ENCODE measurements at places on chromosomes 7 and 10. TPM values are rescaled to one million over a fixed set of nuclear protein-coding genes. Genes with fewer than 3 reads are reported as not detected.

- no peak for DNase-seq
Observed at GRCh38 chr7:65441010-65441409, 67.4 kb downstream of the ZNF92 start.

DNA sequence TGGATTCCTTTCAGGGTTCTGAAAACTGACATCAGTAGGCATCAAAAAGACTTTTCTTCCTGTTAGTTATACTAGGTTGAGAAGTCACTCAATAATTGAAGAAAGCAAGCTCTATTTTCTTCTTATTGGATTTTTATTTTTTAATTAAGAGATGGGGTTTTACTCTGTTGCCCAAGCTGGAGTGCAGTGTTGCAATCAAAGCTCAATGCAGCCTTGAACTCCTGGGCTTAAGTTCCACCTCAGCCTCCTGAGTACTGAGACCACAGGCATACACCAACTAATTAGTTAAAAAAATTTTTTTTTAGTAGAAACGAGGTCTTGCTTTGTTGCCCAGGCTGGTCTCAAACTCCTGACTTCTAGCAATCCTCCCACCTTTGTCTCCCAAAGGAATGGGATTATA is 28.0 kb downstream of the PIP4K2A start:
- DNase-seq = no peak

GRCh38 chr10:44355630-44356029 is 29.3 kb downstream of the CXCL12 start:
- DNase-seq = no peak

DNA sequence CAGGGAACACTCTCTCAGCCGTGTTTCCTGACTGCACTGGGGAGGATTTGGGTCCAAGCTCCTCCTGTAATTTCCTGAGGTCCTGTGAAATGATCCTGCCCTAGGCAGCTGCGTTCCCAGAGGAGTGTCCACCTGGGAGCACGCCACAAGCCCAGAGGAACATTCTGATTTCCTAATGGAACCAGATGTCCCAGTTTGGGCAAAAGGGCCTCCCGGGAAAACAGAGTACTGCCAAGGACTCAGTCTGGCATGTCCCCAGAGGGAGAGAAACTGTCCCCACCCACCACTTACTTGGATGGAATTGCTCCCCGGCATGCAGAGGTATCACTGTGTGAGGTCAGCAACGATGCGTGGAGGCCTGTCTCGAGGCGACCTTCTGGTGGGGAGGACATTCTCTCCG is 34.5 kb downstream of the ASB13 start:
- DNase-seq = no peak

The FZD1 gene
- 9.2 TPM for total RNA-seq

DNA sequence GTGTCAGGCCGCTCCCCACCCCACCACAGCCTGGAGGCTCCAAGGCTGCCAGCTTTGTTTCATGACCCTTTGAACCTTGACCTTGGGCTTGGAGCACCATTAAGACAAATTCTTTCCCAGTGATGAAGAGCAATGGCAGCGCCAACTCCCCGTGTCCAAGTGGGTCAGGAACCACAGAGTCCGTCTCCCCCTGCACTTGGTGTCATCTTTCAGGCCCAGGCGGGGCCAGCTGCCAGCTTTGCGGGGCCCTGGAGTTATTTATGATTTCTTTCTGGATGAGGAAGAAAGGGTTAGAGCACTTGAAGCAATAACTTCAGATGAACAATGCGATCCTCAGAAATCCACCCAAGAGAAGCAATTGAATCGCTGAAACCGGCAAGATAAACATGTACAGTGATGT is 110.8 kb downstream of the MYL10 start:
- no peak for DNase-seq

DNA sequence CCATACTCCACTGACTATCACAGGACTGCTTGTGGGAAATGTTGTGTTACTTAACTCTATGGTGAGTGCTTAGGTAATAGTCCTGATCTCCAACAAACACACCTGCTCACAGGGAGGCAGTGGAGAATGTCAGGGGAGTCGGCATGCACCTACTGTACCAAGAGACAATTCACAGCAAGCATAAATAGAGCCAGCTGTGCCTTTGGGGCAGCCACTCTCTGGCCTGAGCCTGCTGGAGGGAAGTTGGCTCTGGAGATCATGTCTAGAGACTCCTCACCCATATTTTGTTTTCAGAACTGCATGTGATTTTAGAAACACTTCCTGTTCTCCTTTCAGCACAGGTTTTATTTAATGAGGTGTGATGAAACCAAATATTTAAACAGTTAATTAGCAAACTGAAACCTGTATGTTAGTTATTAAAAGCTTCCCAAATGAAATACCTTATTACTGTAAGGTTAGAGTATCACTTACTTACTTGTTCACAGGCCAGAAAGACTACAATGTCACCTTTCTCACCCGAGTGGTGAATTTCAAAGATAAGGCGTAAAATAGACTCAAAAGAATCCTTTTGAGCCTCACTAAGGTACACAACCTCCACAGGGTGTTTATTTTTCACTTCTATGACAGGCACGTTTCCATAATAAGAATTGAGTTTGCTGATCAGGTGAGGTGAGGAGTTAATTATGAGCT is 21.8 kb downstream of the DHX32 start:
- no peak for DNase-seq

DNA sequence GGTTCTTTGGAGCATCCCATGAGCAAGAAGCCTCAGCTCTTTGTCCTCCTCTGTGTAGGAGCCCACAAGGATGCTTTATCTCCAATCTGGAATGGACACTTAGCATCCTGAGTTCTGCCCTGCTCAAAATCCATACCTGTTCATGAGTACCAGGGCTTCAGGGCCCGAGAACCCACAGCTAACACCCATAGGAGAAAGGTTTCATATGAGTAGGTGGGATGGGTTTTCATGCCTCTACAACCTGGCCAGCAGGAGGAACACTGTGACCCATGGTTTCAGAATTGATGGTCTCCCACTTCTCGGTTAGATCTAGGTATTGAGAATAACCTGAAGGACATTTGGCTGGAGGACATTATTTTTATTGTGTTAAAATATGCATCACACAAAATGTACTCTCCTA is 57.8 kb downstream of the TBXAS1 start:
- no peak for DNase-seq

DNA sequence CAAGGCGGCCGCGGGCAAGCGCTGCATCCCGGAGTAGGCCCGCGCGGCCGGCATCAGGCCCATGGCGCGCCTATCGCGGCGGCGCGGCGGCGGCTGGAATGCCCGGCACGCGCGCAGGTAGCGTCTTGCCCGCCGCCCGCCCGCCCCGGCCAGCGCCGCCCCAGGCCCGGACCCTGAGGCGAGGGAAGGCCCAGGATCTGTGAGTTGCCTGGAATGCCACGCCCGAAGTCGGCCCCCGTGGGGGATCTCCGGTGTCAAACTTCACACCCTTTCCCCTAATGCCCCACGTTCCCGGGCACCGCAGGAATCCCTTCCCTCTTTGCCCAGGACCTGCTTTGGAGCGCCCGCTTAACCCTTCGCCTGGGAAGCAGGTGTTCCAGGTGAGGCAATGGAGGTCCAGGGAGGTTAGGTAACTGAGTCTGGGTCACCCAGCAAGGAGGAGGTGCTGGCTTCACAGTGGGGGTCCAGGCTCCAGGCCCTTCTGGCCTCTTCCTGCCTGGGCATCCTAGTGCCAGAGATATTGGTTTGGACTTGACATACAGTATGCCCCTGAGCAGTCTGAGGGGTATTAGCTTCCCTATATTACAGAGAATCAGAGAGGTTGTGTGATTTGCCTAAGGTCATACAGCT is 138.1 kb downstream of the ARHGAP22 start:
- DNase-seq = no peak

The JAKMIP3 gene
- total RNA-seq = 0.25 TPM

The CFAP70 gene
- total RNA-seq = 0.84 TPM

DNA sequence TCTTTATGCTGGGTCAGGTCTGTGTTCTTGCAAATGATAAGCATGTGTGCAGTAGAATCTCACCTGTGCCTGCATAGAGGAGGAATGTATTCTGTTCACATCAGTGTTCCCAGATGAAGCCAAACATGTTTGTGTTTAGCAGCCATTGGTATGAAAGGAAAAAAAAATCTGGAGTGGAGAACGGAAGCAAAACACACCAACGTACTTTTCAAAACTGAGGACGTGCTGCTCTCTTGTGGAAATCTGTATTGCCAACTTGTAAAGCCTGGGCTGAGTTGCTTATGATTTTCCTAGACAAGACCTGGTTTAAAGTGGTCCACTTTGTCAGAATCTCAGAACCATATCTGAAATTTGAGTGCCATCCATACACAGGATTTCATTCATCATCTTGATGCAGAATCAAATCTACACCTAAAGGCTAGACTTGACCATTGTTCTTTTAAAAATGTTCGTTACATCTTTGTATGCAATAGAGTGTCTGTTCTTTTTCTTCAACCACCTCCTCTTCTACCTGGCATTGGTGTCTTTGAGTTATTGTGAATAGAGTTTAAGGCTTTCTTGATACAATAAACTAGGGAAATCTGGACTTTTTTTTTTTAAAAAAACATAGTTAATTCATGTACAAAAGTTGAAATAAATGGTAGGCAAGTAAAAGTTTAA is 367.7 kb downstream of the PHF14 start:
- no peak for DNase-seq

Measured in neural crest cell (in vitro differentiated cells).